CD4-positive, alpha-beta T cell treated with Interleukin-4 for 1 hour (primary cell): ENCODE measurements at places on chromosomes 16 and 17.
A peak's percentile ranks its signal among the peaks of the same experiment; 100 is the strongest.

DNA sequence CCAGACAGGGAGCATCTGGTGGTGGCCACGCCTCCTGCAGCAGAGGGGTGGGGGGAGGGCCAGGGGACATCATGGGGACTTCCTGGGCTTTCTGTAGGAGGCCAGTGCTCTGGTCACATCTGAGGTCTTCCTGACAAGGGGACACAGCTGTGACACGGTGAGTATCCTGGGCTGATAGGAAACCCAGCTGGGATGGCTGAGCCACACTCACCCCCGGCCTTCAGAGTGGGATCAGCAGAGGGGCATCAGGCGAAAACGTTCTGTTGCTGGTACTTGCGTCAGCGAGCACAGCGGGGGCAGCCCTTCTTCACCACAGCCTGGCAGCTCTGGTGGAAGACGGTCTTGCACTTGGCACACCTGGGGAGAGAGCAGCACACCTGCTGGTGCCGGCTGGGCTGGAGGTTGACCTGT, 122.9 kb upstream of the SMURF2 start:
- DNase-seq = no peak

GRCh38 chr16:9683677-9684076, 498.6 kb downstream of the GRIN2A start:
- no peak for DNase-seq

- peak; percentile 38 for DNase-seq
Observed at GRCh38 chr16:78890373-78890895, 710.1 kb downstream of the MAF start.

DNA sequence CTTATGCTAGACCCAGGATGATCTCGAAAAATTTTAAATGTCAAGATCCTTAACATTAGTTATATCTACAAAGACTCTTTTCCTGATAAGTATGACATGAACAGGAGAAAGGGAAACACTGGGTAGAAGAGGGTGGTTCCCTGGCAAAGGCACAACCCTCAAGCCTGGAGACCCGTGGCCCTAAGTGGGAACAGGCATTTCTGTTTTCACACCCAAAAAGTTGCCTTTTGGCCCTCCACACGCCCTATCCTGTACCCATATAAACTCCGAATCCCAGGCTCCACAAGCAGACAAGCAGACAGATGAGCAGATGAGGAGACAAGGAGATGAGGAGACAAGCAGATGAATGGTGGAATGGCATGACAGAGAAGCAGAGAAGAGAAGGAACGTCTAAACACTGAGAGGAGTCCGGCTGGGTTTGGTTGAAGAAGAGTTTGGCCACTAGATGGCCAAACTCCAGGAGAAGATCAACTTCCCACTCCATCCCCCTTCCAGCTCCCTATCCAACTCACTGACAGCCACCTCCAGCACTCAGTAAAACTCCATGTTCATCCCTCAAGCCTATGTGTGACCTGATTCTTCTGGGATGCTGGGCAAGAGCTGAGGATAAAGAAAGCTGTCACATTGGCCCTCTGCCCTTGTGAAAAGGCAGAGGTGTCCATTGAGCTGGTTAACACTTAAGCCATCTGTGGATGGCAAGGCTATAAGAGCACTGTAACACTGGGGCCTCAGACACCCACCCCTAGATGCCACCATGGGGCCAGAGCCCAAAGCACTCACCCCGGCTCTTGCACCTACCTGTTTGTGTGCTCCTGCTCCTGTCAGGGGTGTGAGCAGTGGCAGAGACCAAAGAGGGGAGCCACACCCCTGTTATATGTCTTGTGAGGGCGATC, 139.6 kb upstream of the FAM20A start:
- DNase-seq = no peak
